Left cardiac atrium (tissue), 4 donors: ENCODE measurements at places on chromosomes 16 and 17. TPM values are rescaled to one million over a fixed set of nuclear protein-coding genes. Genes with fewer than 3 reads are reported as not detected.

Gene PIMREG
- total RNA-seq: 0.29 TPM

Gene KCNJ2
- 4.8 TPM for total RNA-seq

Gene KRT9
- total RNA-seq: not detected

Gene LRRC37B
- total RNA-seq: 4.4 TPM

Gene CCL3
- 0.82 TPM for total RNA-seq

Gene SLFN12L
- total RNA-seq: 1.3 TPM

Gene OTOP2
- total RNA-seq: not detected

DNA sequence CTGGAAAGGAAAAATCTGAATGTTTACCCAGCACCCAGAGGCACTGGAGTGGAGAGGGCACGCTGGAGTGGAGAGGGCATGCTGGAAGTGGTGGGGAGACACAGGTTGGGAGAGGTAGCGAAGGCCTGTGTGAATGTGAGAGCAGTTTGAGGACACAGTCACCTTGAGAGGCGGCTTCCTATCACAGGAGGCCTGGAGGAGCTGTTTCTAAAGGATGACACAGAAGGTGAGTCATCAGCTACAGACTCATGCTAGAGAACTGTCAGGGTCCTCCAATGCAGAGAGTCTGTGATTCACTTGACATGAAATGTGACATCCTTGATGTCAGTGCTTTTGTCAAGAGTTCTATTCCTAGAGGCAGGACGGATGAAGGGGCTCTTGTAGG is 13.8 kb downstream of the CTRL start:
- no peak for DNase-seq

GRCh38 chr17:27546624-27547300 is 84.2 kb upstream of the LGALS9 start:
- no peak for DNase-seq

DNA sequence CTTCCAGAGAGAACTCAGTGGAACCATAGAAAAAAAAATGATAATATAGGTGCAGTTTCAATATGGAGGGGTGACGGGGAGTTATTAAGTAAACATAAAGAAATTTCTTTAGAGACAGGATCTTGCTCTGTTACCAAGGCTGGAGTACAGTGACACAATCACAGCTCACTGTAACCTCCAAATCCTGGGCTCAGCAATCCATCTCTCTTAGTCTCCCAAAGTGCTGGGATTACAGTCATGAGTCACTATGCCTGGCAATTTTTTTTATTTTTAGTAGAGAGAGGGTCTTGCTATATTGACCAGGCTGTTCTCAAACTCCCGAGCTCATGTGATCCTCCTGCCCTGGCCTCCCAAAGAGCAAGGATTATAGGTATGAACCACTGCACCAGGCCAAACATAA is 48.8 kb downstream of the NLRC5 start:
- DNase-seq: no peak

DNA sequence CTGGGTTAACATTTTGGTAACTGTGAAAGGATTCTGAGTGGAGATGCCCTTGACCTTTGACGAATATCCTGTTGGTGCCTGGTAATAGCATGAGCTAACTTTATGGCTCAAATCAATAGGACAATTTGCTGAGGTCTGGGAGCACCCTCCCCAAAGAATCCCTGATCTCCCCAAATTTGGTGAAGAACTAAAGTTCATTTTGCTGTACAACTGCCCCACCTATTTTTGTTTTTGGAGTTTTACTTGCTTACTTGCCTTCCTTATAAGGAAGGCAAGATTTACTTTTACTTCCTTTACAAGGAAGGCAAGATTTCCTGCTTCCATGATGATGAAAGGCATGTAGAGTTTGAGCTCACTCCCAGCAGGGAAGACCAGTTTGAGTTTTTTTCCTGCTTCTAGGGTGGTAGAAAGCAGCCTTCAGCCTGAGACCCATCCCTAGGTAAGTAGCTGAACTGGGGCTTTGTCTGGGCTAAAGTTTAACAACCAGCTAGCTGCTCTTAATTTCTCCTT is 2.8 kb downstream of the KRTAP4-9 start:
- DNase-seq: no peak

DNA sequence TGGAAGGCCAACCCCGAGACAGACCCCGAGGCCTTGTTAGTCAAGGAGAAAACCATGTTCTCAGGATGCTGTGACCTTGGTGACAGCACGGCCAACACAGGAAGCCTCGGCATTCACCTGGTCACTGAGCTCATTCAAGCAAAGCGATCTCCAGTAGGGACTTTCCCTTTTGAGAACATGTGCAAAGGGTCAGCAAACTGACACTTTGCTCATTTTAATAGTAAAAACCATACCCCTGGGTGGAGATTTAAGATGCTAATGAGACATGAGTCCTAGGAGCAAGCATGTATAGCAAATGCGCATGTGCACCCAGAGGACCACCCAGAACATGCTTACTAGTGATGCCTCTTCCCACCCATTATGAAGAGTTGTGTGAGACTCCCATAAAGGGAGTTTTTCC is 5.7 kb upstream of the SULT1A2 start:
- DNase-seq: no peak

DNA sequence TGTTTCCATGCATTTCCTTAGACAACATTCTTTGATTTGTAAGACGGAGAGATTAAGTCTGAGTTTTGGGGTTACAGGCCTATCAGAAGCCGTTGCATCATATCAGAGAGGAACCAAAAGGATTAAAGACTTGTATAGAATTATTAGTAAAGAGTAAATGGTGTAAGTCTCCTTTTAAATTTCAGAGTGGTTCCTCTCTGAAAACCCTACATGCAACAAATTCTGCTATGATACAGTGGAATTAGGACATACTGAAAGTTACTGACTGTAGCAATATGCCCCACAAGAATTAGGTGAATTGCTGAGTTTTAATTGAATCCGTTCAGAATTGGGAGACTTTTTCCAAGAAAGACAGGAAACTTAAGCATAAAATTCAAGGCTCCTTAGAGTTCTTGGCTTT is 221.6 kb downstream of the FTO start:
- no peak for DNase-seq

DNA sequence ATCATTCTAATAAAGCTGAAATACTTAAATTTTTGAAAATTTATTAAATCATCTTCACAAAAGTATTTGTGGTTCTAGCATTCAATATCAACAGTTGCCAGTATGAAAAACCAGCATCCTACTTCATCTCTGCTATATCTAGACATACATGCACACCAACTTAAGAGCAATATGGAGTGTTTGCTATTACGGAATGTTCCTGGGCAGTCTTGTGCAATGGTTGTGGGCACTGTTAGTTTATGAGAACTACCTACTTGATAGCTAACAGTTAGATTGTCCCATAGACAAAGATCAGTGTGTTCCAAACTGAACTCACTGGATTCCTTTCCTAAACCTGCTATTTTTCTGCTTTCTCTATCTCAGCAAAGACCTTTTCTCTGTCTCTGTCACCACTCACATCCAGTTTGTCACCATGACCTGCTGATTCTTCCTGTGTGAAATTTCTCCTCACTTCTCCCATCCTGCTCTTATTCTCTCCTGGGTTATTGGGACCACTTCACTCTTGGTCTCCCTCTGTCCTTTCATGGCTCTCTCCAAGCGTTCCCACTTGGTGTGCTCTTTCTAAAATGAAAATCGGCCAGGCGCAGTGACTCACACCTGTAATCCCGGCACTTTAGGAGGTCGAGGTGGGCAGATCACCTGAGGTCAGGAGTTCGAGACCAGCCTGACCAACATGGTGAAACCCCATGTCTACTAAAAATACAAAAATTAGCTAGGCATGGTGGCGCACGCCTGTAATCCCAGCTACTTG is 27.7 kb downstream of the CNTROB start:
- no peak for DNase-seq

DNA sequence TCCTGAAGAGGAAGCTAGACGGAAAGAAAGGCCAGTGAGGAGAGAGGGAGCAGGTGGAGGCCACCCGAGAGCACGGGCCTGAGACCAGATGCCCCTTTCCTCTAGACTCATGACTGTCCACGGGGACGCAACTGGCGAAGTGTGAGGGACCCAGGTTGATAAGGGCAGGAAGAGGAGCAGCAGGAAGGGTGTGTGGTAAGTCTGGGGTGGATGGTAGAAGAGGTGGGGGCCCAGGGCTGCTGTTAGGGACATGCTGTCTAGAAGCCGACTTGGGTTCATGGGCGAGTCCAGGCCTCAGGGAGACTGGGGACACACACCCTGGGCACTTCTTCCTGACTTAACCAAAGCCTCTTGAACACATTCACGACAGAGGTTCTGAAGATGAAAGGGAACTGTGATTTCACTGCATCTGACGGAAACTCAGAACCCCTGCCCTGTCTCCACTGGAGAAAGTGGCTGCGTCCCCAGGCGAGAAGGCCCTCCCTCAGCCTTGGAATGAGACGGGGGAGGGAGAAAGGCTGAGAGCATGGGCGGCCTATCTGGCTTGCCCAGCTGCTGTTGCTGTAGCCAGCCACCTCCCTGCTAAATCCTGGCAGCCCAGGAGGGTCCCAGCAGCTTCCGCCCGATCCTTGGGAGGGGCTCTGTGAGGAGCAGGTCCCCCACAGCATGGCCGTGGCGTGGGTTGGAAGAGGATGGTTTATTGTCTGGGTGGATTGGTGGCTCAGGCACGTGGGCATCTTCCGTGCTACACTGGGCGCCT is 6.0 kb downstream of the HIC1 start:
- DNase-seq: no peak
